ENCODE measurements at places on chromosomes 3 and 15. TPM values are rescaled to one million over a fixed set of nuclear protein-coding genes. Genes with fewer than 3 reads are reported as not detected.

DNA sequence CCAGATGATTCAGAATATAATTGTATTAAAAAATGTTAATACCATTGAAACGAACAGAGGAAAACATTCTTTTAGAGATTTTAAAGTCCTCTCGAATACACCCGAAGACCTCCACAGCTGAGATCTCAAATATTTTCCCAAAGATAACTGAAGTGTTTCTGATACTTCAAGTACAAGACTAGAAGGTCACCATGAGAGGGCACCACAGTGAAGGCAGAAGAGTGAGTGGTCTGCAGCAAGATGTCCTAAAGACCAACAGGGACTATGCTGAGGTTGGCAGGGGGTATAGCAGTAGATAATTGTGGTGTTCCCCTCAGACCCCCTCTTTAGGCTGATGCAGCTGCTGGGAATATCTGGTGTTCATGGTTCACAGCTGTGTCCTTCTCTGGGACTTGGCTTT, 156.5 kb downstream of the PDCD6IP start:
- no peaks in the 10 kb centered on the region for H3K4me1 ChIP-seq
- no peak overlapping the region for H3K4me3 ChIP-seq
- DNase-seq = no peak
- peaks cover 4% of the 10 kb centered on the region for H3K27me3 ChIP-seq
- no peak overlapping the region for H3K27ac ChIP-seq
- no peaks in the 10 kb centered on the region for H3K36me3 ChIP-seq

- H3K27ac ChIP-seq = no peak overlapping the region
- H3K4me1 ChIP-seq = no peaks in the 10 kb centered on the region
- no peaks in the 10 kb centered on the region for H3K27me3 ChIP-seq
- peaks cover 1% of the 10 kb centered on the region for H3K36me3 ChIP-seq
These were observed 328.0 kb upstream of the MANF start for GRCh38 chr3:51057121-51057520.

- H3K4me1 ChIP-seq = no peaks in the 10 kb centered on the region
- H3K36me3 ChIP-seq = no peaks in the 10 kb centered on the region
- peaks cover 15% of the 10 kb centered on the region for H3K27me3 ChIP-seq
- no peak for DNase-seq
- H3K27ac ChIP-seq = no peak overlapping the region
These were observed 32.3 kb downstream of the ALDH1L1 start for GRCh38 chr3:126147932-126148683.

DNA sequence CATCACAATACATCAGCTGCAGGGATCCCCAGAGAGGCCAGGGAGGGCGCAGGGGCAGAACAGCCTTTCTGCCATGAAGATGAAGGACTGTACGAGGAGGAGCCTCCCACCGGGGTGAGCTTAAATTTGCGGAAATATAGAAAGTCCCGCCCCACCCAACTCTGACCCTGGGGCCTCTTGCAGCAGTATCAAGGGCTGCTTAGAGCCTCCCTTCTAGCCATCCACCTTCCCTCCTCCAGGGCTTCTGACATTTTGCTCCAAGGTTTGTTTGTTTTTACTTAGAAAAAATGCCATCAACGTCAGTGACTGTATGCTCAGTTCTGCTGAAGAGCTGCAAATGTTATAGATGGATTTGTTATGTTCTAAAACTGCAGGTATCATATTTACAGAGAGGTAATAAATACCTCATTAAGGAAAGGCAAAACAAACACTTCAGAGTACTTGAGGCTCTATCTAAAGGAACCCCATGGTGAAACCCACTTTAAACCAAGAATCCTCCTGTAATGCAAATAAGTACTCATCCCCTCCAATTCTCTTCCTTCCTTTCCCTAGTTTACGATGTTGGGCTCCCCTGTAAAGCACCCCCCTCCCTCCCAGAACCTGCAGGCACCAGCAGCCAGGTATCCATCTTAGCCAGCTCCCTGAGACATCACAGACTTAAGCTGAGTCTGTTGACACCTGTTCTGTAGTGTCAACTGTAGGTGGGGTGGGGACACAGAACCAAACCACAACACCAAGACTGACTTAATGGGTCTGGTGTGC, 30.5 kb downstream of the RFTN1 start:
- peaks cover 56% of the 10 kb centered on the region for H3K36me3 ChIP-seq
- H3K4me3 ChIP-seq = peak overlapping the region; percentile 70
- DNase-seq = peak; percentile 46
- peak overlapping the region; percentile 89 for H3K27ac ChIP-seq
- H3K4me1 ChIP-seq = peaks cover 52% of the 10 kb centered on the region

GRCh38 chr15:77187751-77188464, 117.0 kb upstream of the TSPAN3 start:
- no peak for DNase-seq
- H3K27ac ChIP-seq = no peak overlapping the region
- H3K36me3 ChIP-seq = no peaks in the 10 kb centered on the region
- no peak overlapping the region for H3K4me3 ChIP-seq

MYL3 gene
- total RNA-seq = not detected

DNA sequence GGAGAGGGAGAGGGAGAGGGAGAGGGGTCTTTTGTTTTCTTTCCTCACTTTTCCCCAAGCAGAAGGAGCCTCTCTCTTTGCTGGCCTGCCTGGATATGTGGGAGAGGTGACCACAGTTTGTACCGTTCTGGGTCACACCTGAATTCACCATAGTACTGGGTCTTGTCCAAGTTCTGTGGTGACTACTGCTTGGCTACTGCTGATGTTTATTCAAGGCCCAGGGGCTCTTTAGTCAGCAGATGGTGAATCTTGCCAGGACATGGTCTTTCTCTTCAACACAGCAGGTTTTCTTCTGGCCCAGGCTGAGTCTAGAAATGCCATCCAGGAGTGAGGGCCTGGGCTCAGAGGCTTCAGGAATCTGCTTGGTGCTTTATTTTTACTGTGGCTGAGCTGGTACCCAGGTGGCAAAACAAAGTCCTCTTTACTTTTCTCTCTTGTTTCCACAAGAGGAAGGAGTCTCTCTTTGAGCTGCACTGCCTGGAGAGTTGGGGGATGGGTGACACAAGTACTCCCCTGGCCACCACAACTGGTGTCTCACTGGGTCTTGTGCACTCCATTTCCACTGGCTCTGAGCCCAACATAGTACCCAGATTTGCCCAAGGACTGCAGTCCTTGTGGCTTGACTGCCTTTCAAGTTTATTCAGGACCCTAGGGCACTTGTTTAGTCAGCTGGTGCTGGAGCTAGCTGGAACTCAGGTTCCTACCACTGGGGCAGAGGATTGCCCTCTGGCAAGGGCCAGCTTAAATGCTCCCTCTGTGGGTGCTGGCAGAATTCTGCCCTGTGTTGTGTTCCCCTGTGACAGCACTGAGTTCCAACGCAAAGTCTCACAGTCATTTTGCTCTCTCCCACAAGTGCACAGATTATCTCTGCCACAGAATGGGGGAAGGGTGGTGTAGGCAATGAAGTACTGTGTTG, 16.8 kb upstream of the CCNDBP1 start:
- peaks cover 40% of the 10 kb centered on the region for H3K36me3 ChIP-seq
- no peak overlapping the region for H3K4me3 ChIP-seq
- H3K4me1 ChIP-seq = peaks cover 3% of the 10 kb centered on the region
- peak overlapping the region; percentile 30 for H3K27ac ChIP-seq
- H3K27me3 ChIP-seq = no peaks in the 10 kb centered on the region

PTPRG gene
- not detected for total RNA-seq

GOLGA6A gene
- 0.40 TPM for total RNA-seq

VIPR1 gene
- total RNA-seq = 26.9 TPM

DNA sequence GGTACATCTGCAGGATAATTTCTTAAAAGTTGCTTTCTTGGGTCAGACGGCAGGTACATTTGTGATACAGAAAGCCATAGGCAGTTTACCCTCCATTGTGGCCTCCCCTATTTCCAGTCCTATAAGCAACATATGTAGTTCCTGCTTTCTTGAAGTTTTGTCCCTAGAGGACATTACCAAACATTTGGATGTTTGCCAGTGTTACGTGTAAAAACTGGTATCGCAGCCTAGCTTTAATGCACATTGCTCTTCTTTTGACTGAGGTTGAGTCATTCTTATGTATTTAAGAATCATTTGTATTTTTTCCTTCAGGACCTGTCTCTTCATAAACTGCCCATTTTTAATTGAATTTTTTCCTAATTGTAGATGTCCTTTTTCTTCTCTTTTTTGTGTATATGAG, 114.3 kb downstream of the DIPK2A start:
- H3K4me1 ChIP-seq = no peaks in the 10 kb centered on the region
- H3K27me3 ChIP-seq = peaks cover 9% of the 10 kb centered on the region
- no peak for DNase-seq
- H3K36me3 ChIP-seq = no peaks in the 10 kb centered on the region
- H3K27ac ChIP-seq = no peak overlapping the region

GRCh38 chr15:48954538-48954937, 9.2 kb downstream of the SHC4 start:
- no peaks in the 10 kb centered on the region for H3K36me3 ChIP-seq
- no peak for DNase-seq
- H3K27me3 ChIP-seq = peaks cover 10% of the 10 kb centered on the region

DNA sequence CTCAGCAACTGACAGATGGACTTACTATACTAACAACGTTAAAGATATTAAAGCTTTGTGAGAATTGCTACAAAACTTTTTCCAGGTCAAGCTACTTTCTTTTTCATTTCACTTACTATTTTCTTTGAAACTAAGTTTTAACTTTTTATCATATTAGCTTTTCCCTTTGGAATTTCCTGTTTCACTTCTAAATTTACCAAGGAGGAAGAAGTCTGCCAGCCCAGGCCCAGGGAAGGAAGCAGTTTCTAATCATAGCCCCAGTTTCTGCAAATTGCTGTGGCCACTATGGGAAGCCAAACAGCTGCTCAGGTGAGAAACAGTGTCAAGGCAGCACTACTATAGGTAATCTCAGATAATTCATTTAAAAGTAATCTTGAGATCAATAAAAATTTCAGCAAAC, 18.4 kb downstream of the CYFIP1 start:
- no peaks in the 10 kb centered on the region for H3K36me3 ChIP-seq
- H3K4me3 ChIP-seq = no peak overlapping the region
- peaks cover 3% of the 10 kb centered on the region for H3K4me1 ChIP-seq
- no peak for DNase-seq
- no peaks in the 10 kb centered on the region for H3K27me3 ChIP-seq

DNA sequence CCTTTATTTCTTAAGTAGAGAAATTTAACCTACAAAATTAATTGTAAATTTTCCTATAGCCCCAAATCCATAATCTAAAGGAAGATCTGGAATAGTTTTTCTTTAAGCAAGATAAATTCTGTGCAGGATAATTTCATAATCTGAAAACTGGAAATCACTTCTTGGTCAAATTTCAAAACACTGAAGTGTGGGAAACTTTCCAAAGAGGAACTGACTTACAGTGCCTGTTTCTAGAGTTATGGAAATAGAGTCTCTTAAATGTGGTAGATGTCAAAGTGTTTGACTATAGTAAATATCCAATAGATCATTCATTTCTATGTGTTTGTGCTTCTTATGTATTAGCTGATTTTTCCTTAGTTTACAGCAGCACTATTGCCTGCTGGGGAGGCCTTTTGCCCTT, 1.6 kb upstream of the P2RY13 start:
- peaks cover 11% of the 10 kb centered on the region for H3K4me1 ChIP-seq
- no peak for DNase-seq
- no peak overlapping the region for H3K27ac ChIP-seq

DNA sequence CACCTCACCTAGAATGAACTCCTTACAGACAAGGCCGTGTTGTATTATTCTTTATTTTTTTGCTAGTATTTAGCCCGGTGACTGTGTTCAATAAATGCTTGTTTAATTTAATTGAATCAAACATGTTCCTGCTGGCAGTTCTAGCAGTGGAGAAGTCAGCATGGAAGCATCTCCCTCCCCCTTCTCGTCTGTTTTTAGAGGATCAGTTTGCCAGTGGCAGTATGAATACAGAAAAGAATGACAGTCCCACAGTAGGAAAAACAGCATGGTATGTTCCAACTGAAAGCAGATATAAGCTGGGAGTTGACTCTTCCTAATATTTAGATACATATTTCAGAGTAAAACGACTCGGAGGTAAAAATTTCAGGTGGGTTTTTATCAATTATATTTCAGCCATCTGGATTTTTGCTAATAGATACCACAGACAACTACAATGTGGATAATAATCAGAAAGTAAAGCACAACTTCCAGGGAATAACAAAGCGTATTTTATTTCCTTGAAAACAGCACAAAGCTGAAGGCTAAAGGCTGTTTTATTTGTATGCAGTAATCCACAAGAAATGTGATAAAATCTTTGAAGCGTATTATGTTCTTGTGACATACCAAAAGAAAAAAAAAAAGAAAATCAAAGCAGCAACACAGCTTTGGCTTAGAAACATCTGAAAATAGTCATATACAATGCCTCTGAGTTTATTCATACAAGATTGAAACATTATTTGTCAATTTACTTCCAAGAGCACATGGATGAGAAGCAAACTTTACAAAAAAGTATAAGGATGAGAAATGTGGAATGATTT, 244.5 kb upstream of the KCNMB2 start:
- no peaks in the 10 kb centered on the region for H3K4me1 ChIP-seq
- H3K27me3 ChIP-seq = no peaks in the 10 kb centered on the region
- H3K27ac ChIP-seq = no peak overlapping the region

GRCh38 chr3:196650740-196651311, 11.3 kb downstream of the NRROS start:
- H3K4me1 ChIP-seq = peaks cover 21% of the 10 kb centered on the region
- H3K36me3 ChIP-seq = peaks cover 27% of the 10 kb centered on the region
- no peaks in the 10 kb centered on the region for H3K27me3 ChIP-seq
- H3K27ac ChIP-seq = no peak overlapping the region
- H3K4me3 ChIP-seq = no peak overlapping the region
- DNase-seq = no peak

SCN5A gene
- total RNA-seq = 0.53 TPM

DNA sequence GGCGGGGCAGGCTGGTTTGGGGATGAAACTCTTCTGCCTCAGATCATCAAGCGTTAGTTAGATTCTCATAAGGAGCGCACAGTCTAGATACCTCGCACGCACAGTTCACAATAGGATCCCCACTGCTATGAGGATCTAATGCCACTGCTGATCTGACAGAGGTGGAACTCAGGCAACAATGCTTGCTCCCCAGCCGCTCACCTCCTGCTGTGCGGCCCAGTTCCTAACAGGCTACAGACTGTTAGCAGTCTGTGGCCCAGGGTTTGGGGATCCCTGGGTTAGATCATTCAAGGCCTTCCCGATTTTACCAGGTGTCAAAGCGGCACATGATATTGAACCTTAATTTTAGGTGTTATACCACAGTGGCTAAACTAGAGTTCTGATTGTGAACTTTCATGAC, 232.8 kb downstream of the UBE2E2 start:
- peaks cover 6% of the 10 kb centered on the region for H3K36me3 ChIP-seq
- no peaks in the 10 kb centered on the region for H3K27me3 ChIP-seq
- H3K4me3 ChIP-seq = no peak overlapping the region
- H3K4me1 ChIP-seq = peaks cover 30% of the 10 kb centered on the region
- no peak for DNase-seq

DNA sequence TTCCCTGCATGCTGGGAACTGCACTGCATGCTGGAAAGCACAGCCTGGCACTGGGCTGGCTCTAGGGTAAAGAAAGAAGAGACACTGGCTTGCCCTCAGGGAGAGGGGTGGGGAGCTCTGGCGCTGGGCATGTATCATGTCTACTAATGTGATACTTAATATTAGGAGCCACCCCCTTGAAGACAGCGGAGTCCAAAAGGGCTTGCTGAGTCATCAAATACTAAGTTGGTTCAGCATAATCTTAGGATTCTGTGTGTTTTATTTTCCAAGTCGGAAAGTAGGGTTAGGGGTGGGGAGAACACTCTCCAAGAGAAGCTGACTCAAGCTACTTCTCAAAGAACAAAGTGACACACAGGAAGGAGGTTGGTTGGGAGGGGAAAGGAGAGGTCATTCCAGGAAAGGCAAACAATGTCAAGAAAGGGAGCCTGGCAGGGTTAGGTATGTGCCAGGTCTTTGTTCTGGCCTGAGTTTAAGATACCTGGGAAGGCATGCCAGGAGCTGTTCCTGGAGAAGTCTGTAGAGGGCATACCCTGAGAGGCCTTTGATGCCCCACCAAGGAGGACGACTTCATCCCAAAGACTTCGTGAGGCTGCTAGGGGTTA, 237.8 kb upstream of the NR2E3 start:
- no peaks in the 10 kb centered on the region for H3K36me3 ChIP-seq
- H3K4me1 ChIP-seq = no peaks in the 10 kb centered on the region
- no peak overlapping the region for H3K4me3 ChIP-seq
- peaks cover 3% of the 10 kb centered on the region for H3K27me3 ChIP-seq
- no peak overlapping the region for H3K27ac ChIP-seq
- DNase-seq = no peak
